ENCODE measurements at places on chromosomes 2 and 18.

- DNase-seq = no peak
These were observed 14.2 kb downstream of the FLACC1 start for GRCh38 chr2:201342923-201343322.

GRCh38 chr2:178482437-178482836 lies 2.2 kb downstream of the PLEKHA3 start:
- DNase-seq = no peak

- no peak for DNase-seq
These were observed 56.7 kb upstream of the EML6 start for GRCh38 chr2:54666634-54667265.

GRCh38 chr2:77567723-77568122 lies 45.5 kb upstream of the LRRTM4 start:
- no peak for DNase-seq

DNA sequence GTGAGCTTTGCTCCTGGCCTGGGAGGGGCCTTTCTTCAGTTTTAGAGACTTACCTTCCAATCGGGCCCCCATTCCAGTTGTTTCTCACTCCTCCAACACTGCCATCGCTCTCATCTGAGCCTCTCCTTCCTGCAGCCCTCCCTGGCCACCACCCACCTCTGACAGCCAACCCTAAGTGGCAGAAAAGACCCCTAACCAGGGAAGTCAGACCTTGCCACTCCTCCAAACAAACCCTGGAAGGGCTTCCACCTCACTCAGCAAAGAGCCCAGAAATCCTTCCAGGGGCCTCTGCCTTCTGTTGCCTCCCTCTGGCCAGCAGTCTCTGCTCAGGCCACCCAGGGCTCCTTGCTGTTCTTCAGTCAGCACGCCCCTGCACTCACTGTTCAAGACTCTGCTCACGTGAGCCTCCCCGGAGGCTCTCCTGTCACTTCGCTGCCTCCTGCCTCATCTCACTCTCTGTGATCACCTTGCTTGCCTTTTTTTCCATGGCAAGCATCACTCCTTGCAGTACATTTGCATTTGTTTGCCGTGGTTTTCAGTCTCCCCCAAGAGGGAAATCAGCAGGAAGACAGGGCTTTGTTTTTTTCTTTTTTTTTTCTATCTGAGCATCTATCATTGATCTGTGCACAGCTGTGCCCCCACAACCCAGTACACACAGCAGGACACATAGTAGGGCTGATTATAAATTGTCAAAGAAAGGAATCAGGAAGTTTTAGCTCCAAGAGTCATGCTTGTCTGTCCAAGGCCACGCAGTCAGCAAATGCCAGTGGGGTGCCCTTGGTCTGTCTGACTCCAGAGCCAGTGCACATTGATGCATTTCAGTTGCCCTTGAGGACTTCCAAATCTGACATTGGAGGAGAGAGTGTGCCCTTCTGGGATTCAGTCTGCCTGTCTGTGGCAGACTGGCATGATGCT lies 83.9 kb downstream of the INHBB start:
- DNase-seq = no peak

DNA sequence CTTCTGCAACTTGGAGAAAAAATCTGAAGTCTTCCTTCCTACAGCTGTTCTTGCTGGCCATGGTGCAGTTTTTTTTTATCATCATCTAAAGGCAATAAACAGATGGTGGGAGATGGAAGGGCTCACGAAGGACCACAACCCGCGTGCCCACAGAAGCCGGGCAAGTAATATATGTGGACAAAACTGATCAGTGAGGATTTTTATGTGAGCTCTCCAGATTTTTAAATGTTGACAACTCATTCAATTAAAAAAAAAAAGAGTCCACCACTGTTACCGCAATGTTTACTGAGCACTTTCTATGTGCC lies 55.9 kb upstream of the CREB1 start:
- no peak for DNase-seq

DNA sequence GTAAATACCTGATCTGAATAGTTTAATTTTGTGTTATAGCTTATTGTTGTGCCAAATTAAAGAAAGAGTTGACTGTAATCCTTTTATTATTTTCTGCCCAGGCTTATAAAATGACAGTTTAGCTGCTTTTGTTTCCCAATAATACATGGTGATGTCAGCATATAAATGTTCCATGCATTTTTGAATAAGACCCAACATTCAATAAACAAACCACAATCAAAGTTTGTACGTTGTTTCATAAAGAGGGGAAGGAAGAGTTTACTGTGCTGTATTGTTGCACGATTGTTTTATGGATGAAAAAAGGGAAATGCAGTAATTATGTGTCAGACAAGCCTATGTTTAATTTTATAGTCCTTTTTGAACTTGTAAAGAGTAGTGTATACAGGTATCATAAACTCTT lies 177.2 kb upstream of the SCN7A start:
- no peak for DNase-seq

- peak; percentile 87 for DNase-seq
These were observed 44.7 kb downstream of the PSD4 start for GRCh38 chr2:113218283-113219091.

DNA sequence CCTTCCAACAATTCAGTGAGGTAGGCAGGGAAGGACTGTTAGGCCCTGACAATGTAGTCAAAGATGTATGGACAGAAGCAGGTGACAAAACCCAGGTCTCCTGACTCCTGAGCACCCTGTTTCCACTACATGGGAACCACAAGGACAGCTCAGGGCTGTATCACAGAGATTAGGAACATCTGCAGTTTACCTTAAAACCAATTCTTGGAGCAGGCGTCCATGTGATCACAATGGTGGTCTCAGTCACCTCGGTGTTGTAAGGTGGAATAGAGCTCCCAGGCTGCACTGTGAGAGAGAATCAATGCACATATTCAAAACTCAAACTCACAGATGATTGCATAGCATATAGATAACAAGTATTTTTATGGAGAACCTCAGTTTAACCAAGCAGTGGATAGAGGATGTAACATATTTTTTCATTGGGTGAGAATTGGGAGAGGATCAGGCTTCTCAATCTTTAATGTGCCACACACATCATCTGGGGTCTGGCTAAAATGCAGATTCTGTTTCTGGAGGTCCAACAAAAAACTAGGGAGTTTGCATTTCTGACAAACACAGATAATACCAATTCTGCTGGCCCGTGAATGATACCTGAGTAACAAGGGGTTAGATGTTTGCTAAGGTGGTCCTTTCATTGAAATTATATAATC lies 36.7 kb downstream of the FN1 start:
- no peak for DNase-seq

DNA sequence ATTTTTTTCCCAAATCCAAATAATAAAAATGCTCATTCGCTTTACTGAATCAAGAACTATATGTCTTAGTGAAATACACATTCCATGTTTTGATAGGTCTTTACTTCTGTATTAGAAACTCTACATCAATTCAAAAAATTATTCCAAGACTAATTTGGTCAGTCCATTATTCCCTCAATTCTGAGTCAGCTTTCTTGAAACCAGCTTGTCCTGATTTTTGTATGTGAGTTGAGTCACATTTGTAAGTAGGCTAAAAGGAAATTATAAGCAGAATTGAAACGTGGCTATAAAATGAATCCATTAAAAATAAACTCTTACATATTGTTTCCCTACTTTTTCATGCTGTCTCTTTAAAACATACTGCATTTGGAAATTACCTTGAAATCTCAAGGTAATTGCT lies 113.0 kb downstream of the DNER start:
- DNase-seq = no peak

- no peak for DNase-seq
These were observed 58.9 kb downstream of the ADNP2 start for GRCh38 chr18:80167931-80168330.

- DNase-seq = peak; percentile 52
These were observed 29.3 kb upstream of the HS6ST1 start for GRCh38 chr2:128347701-128348539.

DNA sequence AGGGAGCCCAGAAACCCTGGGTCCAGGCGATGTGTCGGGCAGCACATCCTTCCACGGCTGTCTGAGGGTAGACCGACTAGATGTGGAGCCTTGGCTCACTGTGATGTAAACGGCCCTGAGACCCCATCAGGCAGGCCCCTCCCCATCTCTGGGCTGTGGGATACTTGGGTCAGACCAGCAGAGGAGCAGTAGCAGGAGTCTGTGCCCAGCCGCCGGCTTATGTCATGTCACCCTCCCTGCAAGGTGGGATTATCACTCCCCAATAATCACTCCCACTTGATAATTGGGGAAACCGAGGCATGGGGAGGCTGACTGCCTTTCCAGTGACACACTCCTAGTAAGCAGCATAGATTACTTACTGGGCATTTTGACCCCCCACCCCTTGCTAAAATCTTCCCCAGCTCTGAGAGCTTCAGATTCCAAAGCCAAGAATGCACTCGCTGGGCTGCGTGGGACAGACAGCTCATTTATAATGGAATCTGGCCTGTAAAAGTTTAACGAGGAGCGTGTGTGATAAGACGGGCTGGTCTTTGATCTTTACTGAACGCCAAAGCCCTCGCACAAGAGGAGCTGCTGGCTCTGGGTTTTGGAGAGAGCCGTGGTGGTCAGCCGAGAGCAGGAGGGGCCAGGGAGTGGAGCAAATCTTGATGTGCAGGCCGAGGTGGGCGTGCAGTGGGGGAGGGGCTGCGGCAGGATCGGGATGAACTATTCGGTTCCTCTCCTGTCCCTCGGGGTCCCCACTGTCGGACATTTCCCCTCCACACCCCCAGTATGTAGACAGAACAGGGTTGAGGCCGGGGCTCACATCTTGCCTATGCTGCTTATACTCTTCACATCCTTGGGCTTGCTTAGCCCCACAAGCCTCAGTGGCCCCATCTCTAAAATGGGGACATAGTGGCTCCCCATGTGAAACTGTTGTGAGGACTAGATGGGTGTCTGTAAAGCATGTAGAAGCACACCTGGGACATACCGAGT lies 200.0 kb downstream of the GLI2 start:
- DNase-seq = peak; percentile 81

DNA sequence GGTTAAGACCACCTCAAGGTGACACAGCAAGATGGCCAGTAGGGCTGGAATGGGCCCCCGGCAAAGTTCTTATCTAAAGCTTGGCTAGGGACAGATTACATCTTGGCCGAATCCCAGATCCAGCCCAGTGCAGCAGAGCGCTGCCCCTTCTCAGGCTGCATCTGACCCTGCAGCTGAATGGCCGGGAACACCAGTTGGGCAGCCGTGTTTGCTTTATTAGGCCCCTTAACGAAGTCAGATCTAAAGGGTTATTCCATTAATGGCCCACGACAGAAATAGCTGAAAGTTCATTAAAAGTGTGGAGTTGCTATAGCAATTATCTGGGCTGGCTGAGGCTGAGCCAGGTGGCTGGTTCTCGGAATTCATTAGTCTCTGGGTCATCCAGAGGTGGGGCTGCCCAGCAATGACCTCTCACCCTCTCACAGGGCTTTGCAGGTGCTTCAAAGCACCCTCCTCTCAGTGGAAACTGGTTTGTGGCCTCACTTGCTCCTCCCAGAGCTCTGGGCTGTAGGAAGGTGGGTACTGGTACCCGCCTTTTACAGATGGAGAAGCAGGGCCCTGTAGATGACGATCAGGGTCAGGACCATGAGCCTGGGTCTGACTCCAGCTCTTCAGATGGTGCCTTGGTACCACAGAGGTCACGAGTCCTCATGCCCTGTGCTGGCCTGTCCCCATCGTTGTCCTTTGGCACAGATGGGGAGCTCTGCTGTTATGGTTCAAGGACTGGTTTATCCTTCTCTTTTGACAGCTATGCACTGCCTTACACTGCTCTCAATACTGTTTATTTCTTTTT lies 68.8 kb downstream of the EMX1 start:
- DNase-seq = no peak

- DNase-seq = peak; percentile 70
These were observed 22.6 kb upstream of the FZD5 start for GRCh38 chr2:207792244-207792785.

- no peak for DNase-seq
These were observed 333.7 kb downstream of the AGAP1 start for GRCh38 chr2:235827585-235827992.

DNA sequence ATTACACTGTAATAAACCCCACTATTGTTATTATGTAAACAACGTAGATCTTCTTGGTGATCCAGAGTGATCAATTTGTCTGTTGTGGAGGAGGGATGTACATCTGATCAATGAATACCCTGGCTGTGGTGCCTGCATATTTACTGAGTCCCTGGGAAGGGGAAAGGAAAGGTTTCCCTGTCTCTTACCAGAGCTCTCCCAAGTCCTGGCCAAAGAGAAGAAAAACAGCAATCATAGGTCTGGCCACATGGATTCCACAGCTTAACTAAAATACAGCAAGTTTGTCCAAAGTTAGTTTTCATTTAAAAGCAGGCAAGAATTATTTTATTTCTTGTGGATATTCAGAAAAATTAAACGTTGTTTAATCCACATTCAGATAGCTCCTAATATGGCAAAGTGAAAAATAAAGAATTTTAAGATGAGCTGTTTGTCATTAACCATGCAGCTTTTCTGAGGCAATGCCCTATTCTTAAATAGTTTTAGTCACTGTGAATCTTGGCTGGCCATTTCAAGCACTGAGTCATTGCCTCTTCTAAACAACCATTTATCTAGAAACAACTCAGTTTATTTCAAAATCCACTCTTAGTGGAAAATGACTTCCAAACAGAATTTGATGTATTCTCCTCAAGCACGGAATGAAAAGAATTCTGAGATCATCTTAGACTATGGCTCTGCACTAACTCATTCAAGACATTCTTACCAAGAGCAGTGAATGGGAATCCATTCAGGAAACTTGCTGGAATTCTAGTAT lies 1004.4 kb upstream of the CDH2 start:
- DNase-seq = peak; percentile 65

DNA sequence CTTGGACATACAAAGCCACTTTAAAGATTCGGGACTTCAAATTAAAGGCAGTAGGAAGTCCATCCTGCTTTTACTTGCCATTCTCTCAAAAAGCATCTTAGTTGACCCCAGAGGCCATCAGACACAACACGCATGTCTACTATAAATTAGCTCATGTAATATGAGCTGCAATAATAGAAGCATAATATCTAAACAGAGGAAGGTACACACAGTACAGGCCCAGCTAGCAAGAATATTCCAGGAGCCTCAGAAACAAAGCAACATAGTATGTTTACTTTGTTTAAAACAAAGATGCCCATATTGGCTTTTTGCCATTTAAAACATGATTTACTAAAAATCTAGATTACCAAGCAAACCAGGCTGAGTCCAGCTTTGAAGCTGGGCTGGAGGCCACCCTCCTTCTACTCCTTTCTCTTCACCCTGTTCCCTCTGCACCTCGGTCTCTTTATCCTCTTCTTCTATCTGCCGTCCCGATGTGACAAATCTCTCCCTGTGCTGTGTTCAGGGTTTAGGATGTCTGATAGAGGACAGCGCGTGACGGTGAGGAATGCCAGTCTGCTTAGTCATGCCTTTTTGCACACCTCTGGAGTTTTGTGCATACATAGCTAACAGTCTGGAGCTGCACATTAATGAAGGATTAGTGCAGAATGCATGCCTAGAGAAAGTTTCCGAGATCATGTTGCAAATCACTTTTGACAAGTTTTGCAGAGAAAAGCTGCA lies 28.2 kb downstream of the DTNA start:
- DNase-seq = peak; percentile 37
